ENCODE measurements at places on chromosomes 2 and 18.

- DNase-seq, result no peak
Measured at GRCh38 chr2:47043891-47044239, 111.2 kb downstream of the STPG4 start.

GRCh38 chr2:237243487-237243886 is 157.8 kb downstream of the COPS8 start:
- DNase-seq, result no peak

GRCh38 chr18:73679941-73680712 is 467.5 kb downstream of the FBXO15 start:
- no peak for DNase-seq

GRCh38 chr2:150733051-150733618 is 245.7 kb upstream of the RND3 start:
- no peak for DNase-seq

- DNase-seq, result no peak
Measured at GRCh38 chr18:79975985-79976680, 11.7 kb downstream of the HSBP1L1 start.

DNA sequence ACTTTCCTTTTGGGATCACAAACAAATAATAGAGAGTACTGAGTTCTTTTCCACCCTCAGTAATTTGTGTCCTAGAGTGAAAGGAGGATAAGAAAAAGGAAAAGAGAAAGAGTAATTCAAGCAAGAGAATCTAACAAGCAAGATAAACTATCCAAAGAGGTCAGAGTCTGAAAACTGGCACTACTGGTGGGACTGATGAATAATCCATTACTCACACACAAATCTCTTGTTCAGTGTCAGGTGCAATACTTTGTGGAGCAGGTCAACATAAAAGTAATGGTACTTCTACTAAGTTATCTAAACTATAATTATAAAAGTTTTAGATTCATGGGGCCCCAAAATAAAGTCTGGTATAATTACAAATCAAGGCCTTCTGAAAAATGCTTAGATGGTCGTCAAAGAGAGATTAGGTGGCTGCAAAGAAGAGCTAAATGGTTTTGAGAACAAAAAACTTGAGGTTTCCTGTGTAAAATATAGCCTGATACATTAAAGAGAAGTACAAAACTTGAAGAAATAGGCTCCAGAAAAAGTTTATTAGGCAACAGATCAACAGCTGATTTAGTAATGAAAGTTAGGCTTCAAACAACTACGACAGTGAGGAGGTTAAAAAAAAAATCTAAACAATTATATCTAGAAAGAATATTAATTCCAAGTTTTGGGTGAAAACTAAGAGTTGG is 109.4 kb downstream of the BAZ2B start:
- DNase-seq, result no peak

DNA sequence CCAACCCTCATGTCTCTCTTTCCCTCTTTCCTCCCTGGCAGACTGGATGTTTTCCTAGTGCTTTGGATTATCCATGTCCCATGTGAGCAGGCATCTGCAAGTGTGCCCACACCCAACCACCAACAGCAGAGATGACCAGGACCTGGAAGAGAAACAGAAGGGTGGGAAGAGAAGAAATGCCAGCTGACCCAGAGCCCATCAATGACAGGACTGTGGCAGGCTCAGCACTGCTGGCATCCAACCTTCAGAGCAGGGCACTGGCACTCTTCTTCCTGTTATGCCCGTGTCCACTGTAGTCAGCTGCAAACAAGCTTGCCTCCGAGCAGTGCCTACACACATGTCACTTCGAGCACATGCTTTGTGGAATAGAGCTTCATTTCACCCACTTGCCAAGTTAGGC is 121.1 kb downstream of the TANC1 start:
- no peak for DNase-seq

DNA sequence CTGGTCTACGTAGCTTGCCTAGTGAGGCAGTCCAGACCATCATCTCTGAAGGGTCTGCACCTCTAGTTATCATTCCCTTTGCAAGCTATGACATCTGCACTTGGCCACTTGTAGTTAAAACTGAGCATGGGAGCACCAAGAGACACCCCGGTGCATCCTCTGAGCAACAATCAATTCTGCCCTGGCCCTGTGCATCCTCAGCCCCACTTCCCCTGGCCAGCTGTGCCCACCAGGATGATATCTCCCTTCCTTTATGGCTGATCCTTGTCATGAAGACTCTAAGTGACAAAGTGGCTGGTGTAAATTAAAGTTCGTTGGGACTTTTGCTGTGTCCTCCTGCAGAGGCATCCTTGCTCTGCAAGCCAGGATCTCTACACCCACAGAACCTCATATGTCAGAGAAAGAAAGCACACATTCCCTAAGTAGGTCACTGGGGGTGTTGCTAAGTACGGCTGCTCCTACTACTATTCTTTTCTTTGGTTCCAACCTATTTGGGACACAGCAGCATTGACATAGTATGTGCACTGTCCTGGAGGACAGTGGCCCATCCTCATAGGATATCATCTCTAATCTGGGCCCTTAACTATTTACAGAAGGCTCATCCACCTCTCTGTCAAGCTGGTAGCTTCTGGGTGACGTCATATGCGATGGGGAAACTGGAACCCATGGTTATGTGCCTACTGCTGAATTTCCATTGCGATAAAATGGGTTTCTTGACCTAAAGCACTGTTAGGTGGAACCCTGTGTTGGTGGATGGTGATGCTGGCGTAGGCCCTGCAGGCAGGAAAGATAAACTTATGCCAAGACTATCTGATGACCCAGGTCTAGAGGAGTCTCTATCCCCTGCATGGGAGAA is 384.3 kb upstream of the ID2 start:
- no peak for DNase-seq

DNA sequence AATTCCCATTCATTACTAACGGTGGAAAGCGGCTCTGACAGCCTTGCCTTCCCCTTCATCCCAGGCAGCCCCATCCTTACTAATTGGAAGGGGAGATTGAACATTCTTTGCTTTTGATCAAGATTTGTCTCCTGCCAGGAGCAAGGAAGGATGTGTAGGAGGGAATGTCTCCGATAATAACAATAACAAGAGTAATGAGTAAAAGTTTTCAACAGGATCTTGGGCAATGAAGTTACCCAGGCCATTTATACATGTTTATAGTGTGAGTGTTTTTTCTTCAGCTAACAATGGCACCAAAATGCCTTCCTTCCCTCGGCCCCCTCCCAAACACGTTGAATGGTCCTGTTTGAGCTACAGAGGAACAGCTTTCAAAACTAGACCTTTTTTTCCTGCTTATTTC is 83.8 kb downstream of the GATA6 start:
- DNase-seq, result no peak

DNA sequence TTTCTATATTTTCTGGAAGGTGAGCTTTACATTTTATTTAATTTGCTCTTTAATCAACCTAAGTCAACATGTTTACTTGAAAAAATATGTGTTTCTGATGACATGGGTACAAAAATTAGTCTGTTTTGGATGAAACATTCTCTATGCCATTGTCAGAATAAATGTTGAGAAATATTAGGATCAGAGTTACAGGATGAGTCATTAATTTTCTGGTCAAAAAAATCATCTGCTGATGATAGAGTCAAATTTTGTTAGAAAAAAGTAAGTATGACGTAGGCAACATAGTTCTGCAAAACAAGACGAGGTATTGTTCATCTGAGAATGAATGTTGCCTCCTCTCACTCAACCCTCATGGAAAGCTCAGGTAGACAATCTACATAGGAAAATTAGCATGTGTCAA is 107.6 kb upstream of the CAVIN2 start:
- DNase-seq, result no peak

- no peak for DNase-seq
Measured at GRCh38 chr2:189799531-189799930, 15.3 kb downstream of the PMS1 start.

DNA sequence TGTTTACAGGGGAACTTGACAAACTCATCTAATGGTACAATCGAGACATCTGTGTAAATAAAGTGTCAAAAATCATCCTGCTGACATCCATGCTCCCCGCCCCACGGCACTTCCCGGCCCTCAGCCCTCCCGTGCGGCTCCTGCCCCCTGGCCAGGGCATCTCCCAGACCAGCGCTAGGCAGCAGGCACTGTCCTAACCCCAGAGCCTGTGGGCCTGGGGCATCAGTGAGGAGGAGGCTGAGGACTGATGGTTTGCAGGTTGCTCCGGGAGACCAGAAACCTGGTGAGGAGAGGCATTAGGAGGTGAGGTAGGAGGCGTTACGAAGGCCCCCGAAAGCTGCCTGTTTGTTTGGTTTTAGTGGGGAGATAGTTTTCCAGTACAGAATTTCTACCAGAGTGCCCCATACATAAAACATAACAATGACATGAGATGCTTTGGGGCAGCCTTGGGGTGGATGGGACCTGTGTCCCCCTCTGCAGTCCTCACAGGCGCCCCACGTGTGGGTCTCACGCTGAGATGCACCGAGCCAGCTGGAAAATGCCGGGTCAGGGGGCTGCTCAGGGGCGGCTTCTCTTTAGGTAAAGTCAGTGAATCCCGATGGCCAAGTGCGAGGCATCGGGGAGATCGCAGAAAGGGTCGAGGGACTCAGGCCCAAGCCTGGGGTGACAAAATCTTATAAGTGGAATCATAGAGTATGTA is 114.2 kb downstream of the RTP5 start:
- DNase-seq, result no peak

- no peak for DNase-seq
Measured at GRCh38 chr18:9433671-9434121, 41.6 kb upstream of the RALBP1 start.

- DNase-seq, result no peak
Measured at GRCh38 chr18:55250768-55251173, 291.5 kb upstream of the CCDC68 start.

- DNase-seq, result no peak
Measured at GRCh38 chr18:56460581-56460980, 177.8 kb downstream of the TXNL1 start.

- no peak for DNase-seq
Measured at GRCh38 chr18:424668-425067, 75.8 kb downstream of the COLEC12 start.

DNA sequence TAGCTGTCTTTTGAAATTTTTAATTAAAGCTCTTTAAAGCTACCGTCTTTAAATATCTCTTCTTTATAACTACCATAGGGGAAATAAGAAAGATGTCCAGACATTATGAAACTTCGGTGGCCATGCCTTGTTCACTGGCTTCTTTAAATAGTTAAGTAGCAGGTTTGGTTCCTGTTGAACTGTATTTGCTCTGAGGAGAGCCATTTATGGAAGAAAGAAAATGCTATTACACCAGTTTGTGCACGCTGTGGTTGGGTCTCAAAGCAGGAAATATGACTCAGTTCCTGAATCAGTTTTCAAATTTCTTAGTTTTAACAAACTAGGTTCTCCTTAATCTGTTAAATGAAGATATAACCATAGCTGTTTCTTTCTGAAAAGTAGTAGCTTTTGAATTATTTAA is 12.2 kb downstream of the ARPC2 start:
- DNase-seq, result no peak

DNA sequence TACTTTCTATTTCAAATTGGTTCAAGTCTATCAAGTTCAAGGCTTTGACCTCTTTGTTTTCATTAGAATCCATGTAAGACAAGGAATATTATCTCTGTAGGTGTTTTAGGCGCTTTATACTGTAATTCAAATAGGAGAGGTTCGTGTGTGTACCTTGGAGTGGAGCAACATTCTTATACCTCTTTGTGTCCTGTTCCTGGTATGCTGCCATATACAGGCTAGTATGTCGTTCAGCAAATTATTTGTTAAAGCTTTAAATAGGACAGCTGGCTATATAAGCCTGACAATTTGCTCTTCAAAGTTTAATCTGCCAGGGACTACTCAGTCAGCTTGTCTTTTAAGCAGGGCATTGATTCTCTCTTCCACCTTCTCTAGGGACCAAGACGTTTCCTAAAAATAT is 31.1 kb upstream of the SPAG16 start:
- no peak for DNase-seq

- DNase-seq, result no peak
Measured at GRCh38 chr18:60067426-60068210, 167.8 kb downstream of the PMAIP1 start.

- DNase-seq, result no peak
Measured at GRCh38 chr18:63590373-63590772, 3.2 kb downstream of the SERPINB13 start.

DNA sequence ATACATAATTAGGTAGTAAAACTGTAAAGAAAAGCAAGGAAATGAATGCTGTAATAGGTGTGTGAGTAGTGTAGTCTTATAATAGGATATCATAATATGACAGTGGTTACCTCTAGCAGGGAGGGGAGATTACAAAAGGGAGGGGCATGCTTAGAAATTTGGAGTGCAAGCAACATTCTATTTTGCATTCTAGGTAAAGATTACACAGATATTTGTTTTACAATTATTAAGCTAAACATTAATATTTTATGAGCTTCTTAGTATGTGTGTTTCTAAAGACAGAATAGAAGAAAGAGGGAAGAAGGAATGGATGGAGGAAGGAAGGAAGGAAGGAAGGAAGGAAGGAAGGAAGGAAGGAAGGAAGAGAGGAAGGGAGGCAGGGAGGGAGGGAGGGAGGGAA is 177.9 kb downstream of the PAX3 start:
- no peak for DNase-seq

DNA sequence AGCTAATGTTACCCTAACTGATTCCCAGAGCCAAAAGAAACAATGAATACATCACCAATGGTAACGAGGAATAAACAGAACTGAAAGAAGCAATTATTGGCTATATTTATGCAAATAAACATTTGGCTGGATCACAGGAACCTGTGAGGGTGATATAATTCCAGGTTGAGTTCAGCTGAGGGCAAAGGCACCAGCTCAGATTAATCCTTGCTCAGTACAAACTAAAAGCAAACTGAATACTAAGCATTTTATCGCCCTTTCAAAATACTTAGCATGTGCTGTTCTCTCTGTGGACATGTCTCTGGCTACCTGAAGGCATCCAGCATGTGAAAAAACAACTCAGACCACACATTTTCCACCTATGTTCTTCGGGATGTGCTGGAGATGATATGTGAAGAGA is 791.7 kb downstream of the METTL4 start:
- no peak for DNase-seq

DNA sequence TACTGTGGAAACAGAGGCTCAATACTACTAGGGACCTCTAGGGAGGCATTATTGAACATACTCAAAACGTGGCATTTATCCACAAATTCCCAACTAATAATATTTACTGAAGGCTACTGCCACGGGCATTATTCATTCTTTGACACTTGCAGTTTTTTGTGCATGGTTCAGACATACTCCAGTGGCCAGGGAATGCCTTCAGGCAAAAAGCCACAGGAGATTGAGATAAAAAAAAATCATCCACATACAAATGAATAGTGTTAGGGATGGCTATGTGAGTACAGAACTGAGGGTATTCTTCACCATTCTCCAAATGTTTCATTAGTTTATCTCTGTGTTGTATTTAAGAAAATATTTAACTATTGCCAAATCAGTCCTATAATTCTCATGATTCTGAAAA is 974.9 kb upstream of the PIK3C3 start:
- DNase-seq, result no peak

DNA sequence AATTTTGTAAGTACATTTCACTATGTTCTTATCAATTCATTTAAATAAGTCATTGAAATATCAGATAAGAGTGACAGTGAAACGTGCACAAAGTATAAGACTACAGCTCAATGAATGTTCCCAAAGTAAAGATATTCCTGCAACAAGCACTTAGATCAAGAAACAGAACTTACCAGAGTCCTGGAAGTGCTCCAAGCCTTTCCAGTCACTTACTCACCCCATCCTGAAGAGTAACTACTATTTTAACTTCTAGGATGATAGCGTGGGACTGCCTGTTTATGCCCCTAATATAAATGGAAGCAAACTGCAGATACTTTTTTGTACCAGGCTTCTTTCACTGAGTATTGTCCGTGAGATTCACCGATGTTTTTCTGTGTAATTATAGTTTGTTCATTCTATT is 768.9 kb downstream of the SLC4A3 start:
- no peak for DNase-seq

- DNase-seq, result no peak
Measured at GRCh38 chr2:96809951-96810782, 5.9 kb upstream of the CNNM3 start.

Measured in T-helper 17 cell (primary cell).